Cortex of kidney (tissue), 1 donor: ENCODE measurements at places on chromosomes 3 and 15.

- no peak for DNase-seq
Measured at GRCh38 chr3:1611824-1612223, 486.8 kb upstream of the CNTN4 start.

DNA sequence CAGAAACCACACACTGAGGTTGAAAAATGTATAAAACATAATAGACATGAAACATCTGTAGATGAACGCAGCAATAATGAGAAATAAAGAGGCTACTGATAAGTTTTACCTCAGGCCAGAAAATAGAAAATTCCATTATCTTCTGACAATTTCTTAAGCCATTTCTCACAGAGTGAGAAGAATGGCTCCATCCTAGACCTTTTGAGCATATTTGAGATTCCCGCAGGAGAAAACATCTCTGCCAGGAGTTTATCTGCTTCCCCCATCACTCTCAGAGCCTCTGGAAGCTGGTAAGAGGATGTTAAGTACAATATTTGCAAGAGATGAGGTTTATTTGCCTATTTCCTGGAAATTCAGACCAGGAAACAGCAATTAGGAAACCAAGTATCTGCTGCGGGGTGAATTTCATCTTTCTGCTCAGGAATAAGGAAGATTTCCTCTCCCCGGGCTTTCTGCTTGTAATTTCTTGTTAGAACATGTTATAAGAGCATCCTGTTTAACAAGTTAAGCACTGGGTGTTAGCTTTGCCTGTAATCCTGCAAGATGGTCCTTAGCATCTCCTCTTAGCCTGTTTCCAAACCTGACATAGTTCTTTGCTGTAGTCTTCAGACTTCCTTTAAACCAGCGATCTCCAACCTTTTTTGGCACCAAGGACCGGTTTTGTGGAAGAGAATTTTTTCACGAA lies 54.8 kb downstream of the ATP13A4 start:
- DNase-seq: no peak

GRCh38 chr3:86954747-86955146 lies 36.2 kb downstream of the VGLL3 start:
- no peak for DNase-seq

DNA sequence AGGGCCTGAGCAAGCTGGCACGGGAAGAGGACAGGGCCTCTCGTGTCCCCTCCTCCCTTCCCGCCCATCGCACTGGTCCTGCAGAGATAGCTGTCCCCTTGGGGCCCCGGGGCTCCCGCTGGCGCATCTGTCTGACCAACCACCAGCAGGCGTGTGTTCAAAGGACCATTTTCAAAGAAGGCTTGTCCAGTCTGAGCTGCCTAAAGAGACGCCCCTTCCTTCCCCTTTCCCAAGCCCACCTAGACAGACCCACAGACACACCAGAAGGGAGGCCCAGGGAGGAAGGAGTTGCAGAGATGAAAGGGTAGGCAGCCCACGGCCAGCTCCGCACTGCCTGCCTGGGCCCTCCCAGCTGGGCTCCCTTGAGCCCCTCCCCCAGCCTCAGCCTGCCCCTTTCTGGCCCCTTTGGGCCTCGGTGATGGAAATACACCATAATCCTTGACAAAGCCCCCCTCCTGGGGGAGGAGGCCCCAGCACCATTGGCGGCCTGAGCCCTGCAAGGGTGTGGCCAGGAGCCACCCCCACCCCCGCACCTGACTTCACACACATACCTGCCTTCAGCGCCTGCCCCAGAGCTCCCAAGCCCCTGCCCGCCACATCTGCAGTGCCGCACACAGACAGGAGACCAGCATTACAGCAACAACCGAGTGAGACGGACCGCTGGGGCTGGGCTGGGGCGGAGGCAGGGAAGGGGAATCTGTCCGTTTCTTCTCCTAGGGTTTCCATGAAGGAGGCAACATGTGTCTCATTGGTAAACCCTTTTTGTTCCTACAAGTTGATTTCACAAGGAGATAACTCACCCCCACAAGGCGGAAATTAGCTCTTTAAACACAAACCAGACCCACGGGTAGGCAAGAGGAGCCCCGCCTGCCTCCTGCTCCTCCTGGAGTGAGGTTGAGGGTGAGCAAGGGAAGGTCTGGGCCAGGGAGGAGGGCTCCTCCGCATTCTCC lies at the start of gene STRA6:
STRA6 (minus strand) TSS at position 336 of the 950 bp plus-strand sequence. CDS start 520 bp downstream, outside the sequence.
- DNase-seq: no peak

GRCh38 chr15:98755138-98755537 lies 106.8 kb downstream of the IGF1R start:
- DNase-seq: no peak

DNA sequence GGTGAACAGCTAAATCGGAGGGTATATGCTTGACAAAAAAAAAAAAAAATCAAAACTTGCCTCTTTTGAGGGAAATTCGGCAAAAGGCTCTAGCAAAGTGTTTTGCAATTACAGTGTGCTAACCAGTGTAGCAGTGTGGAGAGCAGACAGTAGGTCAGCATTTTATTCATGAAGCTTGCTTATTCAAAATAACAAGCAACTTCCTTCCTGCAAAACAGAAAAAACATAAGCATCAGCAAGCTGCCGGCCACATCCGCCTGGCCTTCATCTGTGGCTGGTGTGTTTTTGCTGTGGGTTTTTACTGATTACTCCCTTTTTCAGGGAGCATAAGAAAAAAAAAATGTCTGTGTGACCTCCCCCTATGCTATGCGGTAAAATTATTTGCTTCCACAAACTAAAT lies 434.1 kb downstream of the OCA2 start:
- no peak for DNase-seq
